ENCODE measurements at places on chromosomes 2 and 18.
A peak's percentile ranks its signal among the peaks of the same experiment; 100 is the strongest.

DNA sequence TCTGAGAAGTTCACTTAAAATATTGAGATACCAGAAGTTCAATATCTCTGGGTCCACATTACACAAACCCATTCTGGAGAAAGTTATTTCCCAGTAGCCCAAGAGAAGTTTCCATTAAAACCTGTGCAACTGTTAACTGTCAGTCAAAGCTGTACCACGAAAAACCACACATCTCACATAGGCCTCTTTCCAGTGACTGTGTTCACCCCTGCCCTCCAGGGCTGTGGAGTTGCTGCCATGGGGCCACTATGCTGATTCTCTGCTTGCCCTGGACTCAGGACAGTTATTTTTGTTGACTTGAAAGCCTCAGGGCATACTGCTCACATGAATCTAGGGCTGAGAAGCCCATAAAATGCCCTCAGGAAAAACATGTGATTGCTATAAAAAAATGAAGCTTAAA, 153.8 kb downstream of the PIEZO2 start:
- no peak for DNase-seq

GRCh38 chr2:39995005-39995737, 216.1 kb upstream of the THUMPD2 start:
- no peak for DNase-seq

- no peak for DNase-seq
Measured at GRCh38 chr2:155273323-155273722, 574.8 kb downstream of the KCNJ3 start.

DNA sequence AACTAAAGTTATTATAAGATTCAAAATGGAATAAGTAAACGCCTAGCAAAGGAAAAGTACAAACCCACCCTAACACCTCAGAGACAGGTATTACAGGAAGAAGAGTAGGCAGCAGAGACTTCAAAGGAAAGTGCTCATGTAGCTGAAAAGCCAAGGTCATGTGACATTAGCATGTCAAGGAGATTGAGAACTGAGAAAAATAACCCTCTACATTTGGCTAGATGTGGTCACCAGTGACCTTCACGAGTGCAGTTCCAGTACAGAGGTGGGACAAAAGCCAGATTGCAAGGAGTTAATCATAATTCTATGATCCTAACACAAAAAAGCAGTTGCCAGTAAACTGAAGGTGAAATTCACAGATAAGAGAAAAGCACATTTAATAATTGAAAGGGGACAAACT, 252.7 kb downstream of the ZEB2 start:
- no peak for DNase-seq

DNA sequence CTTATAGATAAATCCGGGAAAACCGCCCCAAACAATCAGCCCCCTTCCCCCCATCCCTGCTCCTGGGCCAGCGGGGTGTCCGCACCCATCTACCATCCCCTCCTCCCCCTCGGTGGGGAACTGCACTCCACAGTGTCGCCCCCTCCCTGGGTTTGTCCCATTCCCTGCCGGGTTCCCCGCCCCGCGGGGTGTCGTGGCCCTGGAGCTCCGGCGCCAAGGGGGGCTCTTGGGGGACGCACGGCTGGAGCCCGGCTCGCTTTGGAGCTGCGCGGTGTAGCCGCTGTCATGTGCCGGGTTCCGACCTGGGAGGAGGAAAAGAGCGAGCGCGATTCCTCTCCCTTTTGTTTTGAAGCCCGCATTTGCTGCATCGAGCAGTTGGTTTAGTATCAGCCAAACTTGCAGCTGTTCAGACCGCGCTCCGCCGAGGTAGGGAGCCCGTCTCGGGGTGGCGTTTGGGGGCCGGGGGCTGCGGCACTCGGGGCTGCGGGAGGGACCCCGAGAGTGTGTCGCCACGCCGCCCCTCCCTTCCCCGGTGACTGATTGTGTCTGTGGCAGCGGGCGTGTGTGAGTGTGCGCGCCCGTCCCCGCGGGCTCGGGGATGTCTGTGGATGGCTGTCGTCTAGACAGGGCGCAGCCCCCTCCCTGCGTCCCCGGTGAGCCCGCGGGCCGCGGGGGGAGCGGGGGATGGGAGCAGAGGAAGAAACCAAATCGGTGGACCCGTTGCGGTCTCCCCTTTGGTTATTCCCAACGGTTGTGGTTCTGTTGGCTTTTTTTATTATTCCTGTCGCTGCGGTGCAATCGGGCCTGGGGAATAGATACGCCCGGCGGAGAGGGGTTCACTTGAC, 797 bp downstream of the CTIF start:
- peak; percentile 12 for DNase-seq

GRCh38 chr2:15861898-15862297, 78.5 kb upstream of the MYCN start:
- no peak for DNase-seq

- DNase-seq, result no peak
Measured at GRCh38 chr2:201953396-201953795, 80.3 kb upstream of the FZD7 start.
